ENCODE measurements at places on chromosomes 7 and 10. TPM values are rescaled to one million over a fixed set of nuclear protein-coding genes. Genes with fewer than 3 reads are reported as not detected.
A peak's percentile ranks its signal among the peaks of the same experiment; 100 is the strongest.

The MMRN2 gene
- polyA plus RNA-seq, result 1.2 TPM

The EBF3 gene
- polyA plus RNA-seq, result 0.15 TPM

The SLC13A1 gene
- polyA plus RNA-seq, result not detected

The GPR85 gene
- polyA plus RNA-seq, result 1.8 TPM

The IQUB gene
- not detected for polyA plus RNA-seq

GRCh38 chr7:38905056-38905759 is 3.8 kb downstream of the VPS41 start:
- no peak overlapping the region for H3K4me3 ChIP-seq
- H3K27ac ChIP-seq, result no peak overlapping the region
- no peaks in the 10 kb centered on the region for H3K27me3 ChIP-seq

DNA sequence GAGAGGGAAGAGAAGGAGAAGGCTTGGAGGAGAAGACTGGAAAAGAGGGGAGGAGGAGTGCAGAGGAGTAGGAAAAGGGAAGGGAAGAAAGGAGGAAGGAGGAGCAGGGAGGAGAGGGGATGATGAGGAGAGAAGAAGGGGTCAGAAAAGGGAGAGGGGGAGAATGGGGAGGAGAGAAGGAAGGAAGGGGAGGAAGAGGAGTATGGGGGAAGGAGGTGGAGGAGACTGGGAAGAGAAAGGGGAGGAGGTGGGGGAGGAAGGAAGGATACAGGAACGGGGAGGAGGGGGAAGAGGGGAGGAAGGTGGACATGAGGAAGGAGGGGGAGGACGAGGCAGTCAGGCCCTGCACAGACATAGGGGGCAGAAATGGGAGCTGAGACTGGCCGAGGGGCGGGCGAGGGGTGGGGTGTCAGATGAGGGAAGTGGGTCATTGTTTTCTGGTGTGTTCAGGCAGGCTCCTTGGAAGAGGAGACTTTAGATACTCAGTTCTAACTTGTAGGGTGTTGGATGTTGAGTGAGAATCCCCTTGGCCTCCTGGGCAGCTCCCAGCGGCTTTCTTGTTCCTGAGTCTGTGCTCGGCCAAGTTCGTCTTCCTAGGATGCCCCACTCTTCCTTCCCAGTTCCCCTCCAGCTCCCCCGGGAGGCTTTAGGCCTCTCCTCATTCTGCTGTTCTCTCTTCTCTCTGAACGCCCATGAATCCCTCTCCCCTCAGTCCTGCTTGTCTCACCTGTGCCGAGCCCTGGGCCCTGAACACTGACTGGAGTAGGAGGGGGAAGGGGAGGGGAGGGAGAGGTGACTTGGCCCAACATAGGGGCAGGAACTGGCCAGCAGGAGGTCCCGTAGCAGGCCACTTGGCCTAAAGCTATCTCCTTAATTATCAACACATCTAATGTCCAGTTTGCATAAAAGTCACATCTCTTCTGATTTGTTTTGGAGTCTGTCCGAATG is 12.8 kb upstream of the CRHR2 start:
- H3K36me3 ChIP-seq, result no peaks in the 10 kb centered on the region
- H3K27ac ChIP-seq, result no peak overlapping the region
- peaks cover 32% of the 10 kb centered on the region for H3K27me3 ChIP-seq

DNA sequence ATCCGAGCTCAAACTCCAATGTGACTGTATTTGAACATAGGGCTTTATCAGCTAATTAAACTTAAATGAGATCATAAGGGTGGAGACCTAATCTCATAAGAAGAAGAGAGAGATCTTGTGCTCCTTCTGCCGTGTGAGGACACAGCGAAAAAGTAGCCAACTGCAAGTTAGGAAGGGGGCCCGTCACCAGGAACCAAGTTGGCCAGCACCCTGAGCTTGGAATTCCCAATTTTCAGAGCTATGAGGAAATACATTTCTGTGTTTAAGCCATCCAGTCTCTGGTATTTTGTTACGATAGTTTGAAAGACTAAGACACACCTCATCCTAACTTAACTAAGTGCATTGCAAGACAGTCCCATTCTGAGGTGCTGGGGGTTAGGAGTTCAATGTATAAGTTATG is 14.1 kb upstream of the WDR86 start:
- H3K4me1 ChIP-seq, result peaks cover 19% of the 10 kb centered on the region
- H3K27ac ChIP-seq, result no peak overlapping the region

GRCh38 chr10:99672884-99673283 is 13.6 kb downstream of the ENTPD7 start:
- H3K27ac ChIP-seq, result peak overlapping the region; percentile 34
- peaks cover 43% of the 10 kb centered on the region for H3K4me1 ChIP-seq
- peaks cover 33% of the 10 kb centered on the region for H3K36me3 ChIP-seq
- no peaks in the 10 kb centered on the region for H3K27me3 ChIP-seq
- peak; percentile 64 for DNase-seq

- H3K36me3 ChIP-seq, result peaks cover 5% of the 10 kb centered on the region
- DNase-seq, result no peak
- no peak overlapping the region for H3K27ac ChIP-seq
- H3K27me3 ChIP-seq, result no peaks in the 10 kb centered on the region
- no peak overlapping the region for H3K4me3 ChIP-seq
- H3K4me1 ChIP-seq, result no peaks in the 10 kb centered on the region
Observed at GRCh38 chr7:5500777-5501350, 77.2 kb upstream of the TNRC18 start.

- H3K27ac ChIP-seq, result no peak overlapping the region
- no peaks in the 10 kb centered on the region for H3K27me3 ChIP-seq
- no peak overlapping the region for H3K4me3 ChIP-seq
- H3K4me1 ChIP-seq, result peaks cover 20% of the 10 kb centered on the region
- DNase-seq, result peak; percentile 38
Observed at GRCh38 chr7:101241015-101241363, 3.4 kb upstream of the CLDN15 start.

DNA sequence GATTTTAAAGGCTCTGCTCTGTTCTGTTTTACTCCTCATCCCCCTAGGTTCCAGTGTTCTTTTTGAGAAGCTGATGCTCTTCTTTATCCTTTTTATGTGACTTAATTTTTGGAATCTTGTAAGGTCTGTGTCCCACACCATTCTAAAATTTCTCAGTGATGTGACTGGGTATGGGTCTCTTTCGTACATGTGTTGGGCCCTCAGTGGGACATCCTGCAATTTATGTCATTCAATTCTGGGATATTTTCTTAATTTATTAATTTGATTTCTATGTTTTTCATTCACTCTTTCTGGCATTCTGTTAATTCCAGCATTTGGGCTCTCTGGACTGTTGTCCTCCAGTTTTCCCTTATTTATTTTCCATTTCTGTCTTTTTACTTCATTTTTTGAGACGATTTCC is 19.4 kb downstream of the CCDC126 start:
- no peaks in the 10 kb centered on the region for H3K27me3 ChIP-seq
- H3K4me3 ChIP-seq, result no peak overlapping the region
- H3K27ac ChIP-seq, result no peak overlapping the region
- DNase-seq, result no peak
- H3K4me1 ChIP-seq, result no peaks in the 10 kb centered on the region
- no peaks in the 10 kb centered on the region for H3K36me3 ChIP-seq

GRCh38 chr10:78656417-78657162 is 412.2 kb upstream of the ZMIZ1 start:
- no peaks in the 10 kb centered on the region for H3K36me3 ChIP-seq
- no peak overlapping the region for H3K4me3 ChIP-seq
- no peak overlapping the region for H3K27ac ChIP-seq
- H3K27me3 ChIP-seq, result no peaks in the 10 kb centered on the region
- H3K4me1 ChIP-seq, result no peaks in the 10 kb centered on the region
